Lung (tissue), 17 donors: ENCODE measurements at places on chromosomes 5 and 9. TPM values are rescaled to one million over a fixed set of nuclear protein-coding genes. Genes with fewer than 3 reads are reported as not detected.

GAS1 gene
- total RNA-seq, result 13.5 TPM

FOXI1 gene
- total RNA-seq, result not detected

PCDHGA6 gene
- total RNA-seq, result 8.5 TPM

DCAF10 gene
- 35.5 TPM for total RNA-seq

DNA sequence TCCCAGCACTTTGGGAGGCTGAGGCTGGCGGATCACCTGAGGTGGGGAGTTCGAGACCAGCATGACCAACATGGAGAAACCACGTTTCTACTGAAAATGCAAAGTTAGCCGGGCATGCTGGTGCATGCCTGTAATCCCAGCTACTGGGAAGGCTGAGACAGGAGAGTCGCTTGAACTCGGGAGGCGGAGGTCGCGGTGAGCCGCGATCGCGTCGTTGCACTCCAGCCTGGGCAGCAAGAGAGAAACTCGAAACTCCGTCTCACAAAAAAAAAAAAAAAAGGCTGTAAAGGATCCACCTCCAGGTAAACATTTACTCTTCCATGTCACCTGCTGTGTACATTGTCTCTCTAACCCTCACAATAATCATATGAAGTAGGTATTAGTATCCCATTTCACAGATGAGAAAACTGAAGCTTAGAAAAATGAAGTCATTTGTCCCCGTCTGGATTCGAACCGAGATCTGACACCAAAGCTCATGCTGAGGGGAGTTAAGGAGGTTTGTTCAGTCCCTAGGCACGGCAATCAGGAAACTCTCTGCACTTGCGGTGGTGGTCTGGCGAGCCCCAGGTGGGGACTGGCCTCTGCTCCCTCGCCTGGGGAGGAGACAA, 494 bp upstream of the DOCK2 start:
- no peak overlapping the region for H3K27ac ChIP-seq
- DNase-seq, result no peak

DNA sequence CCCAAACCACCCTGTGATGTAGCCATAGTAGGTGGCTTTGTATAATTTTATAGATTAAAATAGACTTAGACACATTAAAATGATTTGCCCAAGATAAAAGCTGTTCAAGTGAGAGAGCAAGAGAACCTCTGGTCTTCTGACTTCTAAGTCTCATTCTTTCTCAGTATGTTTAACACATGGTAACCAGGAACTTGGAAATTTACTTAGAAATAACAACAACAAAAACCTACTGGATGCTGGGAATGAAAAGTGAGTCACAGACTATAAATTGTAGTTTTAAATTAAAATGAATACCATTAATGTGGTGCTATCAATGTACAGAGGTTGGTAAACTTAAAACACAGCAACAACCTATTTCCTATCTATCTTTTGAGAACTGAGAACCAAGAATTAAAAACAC, 30.4 kb downstream of the HMGCR start:
- H3K36me3 ChIP-seq, result no peaks in the 10 kb centered on the region
- DNase-seq, result no peak
- no peaks in the 10 kb centered on the region for H3K27me3 ChIP-seq

DNA sequence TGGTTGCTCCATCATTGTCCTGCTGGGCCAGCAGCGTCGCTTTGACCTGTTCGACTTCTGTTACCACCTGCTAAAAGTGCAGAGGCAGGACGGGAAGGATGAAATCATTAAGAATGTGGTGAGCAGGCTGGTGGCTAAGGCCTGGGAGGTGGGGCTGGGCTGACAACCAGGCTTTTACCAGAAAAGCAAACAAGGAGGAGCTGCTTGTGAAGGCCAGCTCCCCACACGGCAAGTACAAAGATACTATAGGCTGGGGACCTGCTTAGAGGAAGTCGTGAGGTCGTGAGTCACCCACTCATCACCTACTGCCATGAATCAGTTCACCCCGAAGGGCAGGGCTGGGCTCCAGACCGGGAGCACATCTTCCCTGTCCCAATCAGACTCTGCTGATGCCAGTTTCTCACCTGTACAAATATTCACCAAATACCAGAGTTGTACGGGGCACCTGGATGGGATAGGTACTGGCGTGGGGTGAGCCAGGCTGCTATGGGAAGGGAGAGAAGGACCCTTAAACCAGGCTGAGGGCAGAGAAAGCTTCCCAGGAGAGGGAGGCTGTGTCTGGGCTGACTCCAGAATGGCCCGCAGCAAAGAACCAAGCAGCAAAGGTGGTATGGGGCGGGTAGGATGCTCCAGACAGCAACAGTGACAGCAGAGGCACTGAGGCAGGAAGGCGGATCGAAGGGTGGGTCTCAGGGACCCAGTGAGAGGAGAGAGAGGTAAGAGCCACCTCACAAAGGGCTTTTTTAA, 69.3 kb upstream of the NIPAL4 start:
- peaks cover 1% of the 10 kb centered on the region for H3K4me1 ChIP-seq
- no peak overlapping the region for H3K27ac ChIP-seq
- no peaks in the 10 kb centered on the region for H3K27me3 ChIP-seq
- DNase-seq, result no peak
- H3K36me3 ChIP-seq, result peaks cover 4% of the 10 kb centered on the region

DNA sequence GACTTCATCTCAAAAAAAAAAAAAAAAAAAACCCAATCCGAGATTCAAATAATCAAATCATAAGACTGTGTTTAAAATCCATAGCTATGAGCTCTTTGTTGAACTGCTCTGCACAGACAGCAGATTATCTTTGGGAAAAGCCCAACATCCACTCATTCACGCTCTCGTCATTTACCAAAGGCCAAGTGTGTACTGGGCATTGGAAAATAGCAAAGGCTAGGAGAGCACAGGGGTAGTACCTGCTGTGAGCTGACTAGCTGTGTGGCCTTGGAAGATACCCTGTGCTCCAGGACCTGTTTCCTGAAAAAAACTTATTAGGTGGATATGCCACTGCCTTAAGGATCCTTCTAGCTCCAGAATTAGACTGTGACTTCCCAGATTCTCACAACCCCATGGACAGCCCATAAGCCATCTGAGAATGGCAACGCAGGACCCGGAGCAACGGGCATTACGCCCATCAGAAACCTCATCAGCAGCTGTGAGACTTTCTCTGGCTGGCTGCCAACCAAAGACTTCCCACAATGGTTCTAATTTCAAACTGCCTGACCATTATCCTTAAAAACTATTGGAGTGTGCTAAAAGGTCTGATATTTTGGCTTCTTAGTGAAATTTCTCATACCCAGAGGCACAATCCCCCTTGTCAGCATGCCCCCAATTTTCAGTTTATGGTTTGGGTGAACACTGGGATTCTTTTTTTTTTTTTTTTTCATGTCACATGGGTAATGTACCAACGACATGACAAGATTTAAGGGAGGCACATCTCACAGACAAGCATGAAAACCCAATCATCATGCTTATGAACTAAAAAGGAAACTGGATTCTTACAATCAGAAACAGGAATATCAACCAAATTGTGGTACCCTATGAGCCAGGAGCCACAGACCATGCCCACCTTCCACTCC, 16.8 kb downstream of the SERINC5 start:
- no peak overlapping the region for H3K4me3 ChIP-seq
- no peaks in the 10 kb centered on the region for H3K36me3 ChIP-seq
- H3K27me3 ChIP-seq, result no peaks in the 10 kb centered on the region
- H3K27ac ChIP-seq, result no peak overlapping the region

GRCh38 chr9:76452839-76453238, 6.1 kb upstream of the GCNT1 start:
- H3K27ac ChIP-seq, result no peak overlapping the region
- peaks cover 1% of the 10 kb centered on the region for H3K4me1 ChIP-seq
- H3K36me3 ChIP-seq, result no peaks in the 10 kb centered on the region
